ENCODE measurements at places on chromosomes 4 and X.
A peak's percentile ranks its signal among the peaks of the same experiment; 100 is the strongest.

GRCh38 chr4:26062215-26062614 is 148.2 kb downstream of the SMIM20 start:
- H3K27me3 ChIP-seq: no peaks in the 10 kb centered on the region
- no peaks in the 10 kb centered on the region for H3K4me1 ChIP-seq
- DNase-seq: no peak
- H3K4me3 ChIP-seq: no peak overlapping the region

GRCh38 chrX:57286507-57287251 is at the start of gene FAAH2:
Gene FAAH2 (plus strand): TSS chrX:57286706. CDS start chrX:57286826, 120 bp downstream.
- peak; percentile 86 for DNase-seq
- H3K4me3 ChIP-seq: peak within 1 kb of the TSS; percentile 32
- no peaks in the 10 kb centered on the region for H3K36me3 ChIP-seq
- H3K27ac ChIP-seq: peak within 1 kb of the TSS; percentile 78
- H3K27me3 ChIP-seq: no peaks in the 10 kb centered on the region

DNA sequence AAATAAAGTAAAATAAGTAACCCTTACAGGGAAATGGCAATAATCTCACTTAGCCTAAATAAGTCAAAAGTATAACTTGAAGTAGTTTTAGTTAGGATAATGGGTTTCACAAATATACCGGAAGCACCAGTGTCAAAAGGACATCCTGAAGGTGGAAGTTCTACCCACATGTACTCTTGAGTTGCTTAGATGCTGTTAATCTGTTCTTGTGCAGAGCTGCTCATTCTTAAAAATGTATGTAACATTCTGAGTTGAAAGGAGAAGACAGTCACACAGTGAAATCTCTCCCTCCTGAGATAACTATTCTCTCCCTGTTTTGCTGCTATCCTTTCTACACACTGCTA is 11.2 kb upstream of the CCNG2 start:
- peaks cover 25% of the 10 kb centered on the region for H3K4me1 ChIP-seq
- no peak overlapping the region for H3K4me3 ChIP-seq
- no peak for DNase-seq

- H3K36me3 ChIP-seq: no peaks in the 10 kb centered on the region
- no peaks in the 10 kb centered on the region for H3K27me3 ChIP-seq
- DNase-seq: no peak
- no peak overlapping the region for H3K27ac ChIP-seq
- no peak overlapping the region for H3K4me3 ChIP-seq
Observed at GRCh38 chrX:102849396-102849795, 87.7 kb upstream of the RAB40AL start.

DNA sequence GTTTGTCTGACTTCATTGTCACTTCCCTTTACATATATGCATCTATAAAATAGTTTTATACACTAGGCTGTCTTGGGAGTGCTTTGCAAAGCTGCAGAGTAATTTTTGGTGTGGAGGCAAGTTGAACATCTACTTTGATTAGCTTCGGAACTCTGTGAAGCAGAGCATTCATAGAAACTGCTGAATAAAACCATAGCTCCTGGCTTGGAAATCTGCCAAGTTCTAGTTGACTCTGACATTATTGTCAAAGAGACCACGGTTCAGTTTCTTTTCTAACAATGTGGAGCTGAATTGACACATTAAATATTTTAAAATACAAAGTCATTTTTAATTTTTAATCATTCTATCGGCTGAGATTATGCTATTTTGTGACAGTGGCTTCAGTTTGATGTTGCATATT is 335.0 kb downstream of the BMPR1B start:
- H3K36me3 ChIP-seq: no peaks in the 10 kb centered on the region
- H3K27ac ChIP-seq: peak overlapping the region; percentile 50
- no peak for DNase-seq
- H3K27me3 ChIP-seq: no peaks in the 10 kb centered on the region
- no peak overlapping the region for H3K4me3 ChIP-seq
- no peaks in the 10 kb centered on the region for H3K4me1 ChIP-seq

DNA sequence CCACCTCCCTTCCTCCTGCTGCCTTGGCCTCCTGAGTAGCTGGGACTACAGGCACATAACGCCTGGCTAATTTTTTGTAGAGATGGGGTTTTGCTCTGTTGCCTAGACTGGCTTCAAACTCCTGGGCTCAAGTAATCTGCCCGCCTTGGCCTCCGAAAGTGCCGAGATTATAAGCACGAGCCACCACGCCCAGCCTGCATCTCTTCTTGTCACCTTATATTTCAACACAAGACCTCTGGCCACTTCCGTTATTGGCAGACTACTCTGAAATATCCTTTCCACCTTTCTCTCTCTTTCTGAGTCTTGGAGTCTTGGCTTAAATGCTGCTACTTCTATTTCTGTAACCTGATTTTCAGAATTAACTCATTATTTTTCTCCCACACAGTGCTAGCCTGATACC is 5.6 kb downstream of the KIAA0232 start:
- no peak overlapping the region for H3K27ac ChIP-seq
- H3K27me3 ChIP-seq: no peaks in the 10 kb centered on the region
- peaks cover 9% of the 10 kb centered on the region for H3K4me1 ChIP-seq
- no peak overlapping the region for H3K4me3 ChIP-seq

GRCh38 chr4:109588176-109588575 is 28.1 kb downstream of the MCUB start:
- no peak overlapping the region for H3K27ac ChIP-seq
- no peak for DNase-seq
- no peaks in the 10 kb centered on the region for H3K27me3 ChIP-seq
- H3K36me3 ChIP-seq: no peaks in the 10 kb centered on the region
- H3K4me3 ChIP-seq: no peak overlapping the region
